ENCODE measurements at places on chromosomes 7 and 10.
A peak's percentile ranks its signal among the peaks of the same experiment; 100 is the strongest.

DNA sequence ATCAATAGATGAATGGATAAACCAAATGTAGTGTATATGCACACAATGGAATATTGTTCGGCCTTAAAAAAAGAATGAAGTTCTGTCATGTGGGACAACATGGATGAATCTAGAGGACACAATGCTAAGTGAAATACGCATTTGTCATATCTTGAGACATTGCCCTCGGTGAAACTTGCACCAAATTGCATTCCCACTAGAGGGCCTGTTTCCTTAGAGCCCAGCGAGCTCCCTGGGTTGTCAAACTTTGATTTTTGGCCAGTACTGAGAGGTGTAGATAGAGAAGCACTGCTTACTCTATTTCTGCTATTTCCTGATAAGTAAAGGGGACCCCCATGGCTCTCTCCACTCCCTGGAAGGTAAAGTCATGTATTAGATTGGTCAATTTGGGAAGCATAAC is 157.1 kb downstream of the GPAM start:
- no peak for DNase-seq

DNA sequence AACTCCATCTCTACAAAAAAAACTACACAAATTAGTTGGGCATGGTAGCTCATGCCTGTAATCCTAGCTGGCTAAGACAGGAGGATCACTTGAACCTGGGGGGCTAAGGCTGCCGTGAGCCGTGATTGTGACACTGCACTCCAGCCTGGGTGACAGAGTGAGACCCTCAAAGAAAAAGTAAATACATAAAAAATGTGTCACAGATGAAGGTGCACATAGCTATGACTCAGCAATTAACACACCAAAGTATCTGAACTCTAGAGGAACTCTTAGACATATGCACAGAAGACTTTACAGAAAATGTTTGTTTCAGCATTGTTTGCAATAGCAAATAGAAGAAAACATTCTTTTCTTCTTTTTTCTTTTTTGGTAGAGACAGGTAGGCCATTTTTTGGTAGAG is 8.3 kb downstream of the C10orf62 start:
- no peak for DNase-seq

DNA sequence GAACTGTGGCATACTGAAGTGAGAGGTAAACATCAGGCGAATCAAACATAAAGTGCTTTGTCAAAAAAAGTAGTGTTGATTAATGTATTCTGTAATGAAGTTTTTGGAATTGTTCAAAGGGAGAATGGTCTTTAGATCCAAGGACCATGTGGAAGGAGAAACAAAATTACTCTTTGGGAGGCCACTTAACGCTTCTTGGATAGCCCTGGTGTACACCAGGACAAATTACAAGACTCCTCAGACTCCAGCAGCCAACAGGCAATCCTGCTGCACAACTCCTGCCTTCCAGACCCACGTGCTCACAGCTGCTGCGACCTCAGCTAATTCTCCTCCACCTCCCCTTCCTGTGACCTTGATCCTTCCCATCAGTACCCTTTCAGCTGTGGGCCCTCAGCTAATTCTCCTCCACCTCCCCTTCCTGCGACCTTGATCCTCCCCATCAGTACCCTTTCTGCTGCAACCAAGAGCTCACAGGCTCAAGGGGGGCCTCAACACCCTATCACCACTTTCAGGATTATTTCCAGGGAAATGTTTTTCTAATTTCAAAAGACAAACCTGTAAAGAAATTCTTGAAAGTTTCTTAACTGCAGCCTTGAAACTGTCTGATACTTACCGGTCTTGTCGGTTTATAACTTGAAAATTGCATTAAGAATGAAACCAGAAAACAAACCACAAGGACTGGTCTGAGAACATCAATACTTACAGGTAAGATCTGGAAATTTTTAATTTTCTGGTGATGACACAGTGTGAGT is 29.7 kb upstream of the DDC start:
- no peak for DNase-seq

- DNase-seq, result no peak
Measured at GRCh38 chr7:143890558-143890957, 11.4 kb downstream of the TCAF1 start.

- peak; percentile 47 for DNase-seq
Measured at GRCh38 chr10:102627736-102628293, 16.5 kb upstream of the TRIM8 start.

All from AG09319 (cell line).